Bronchus fibroblast of lung (primary cell): ENCODE measurements at places on chromosomes 5 and 9. TPM values are rescaled to one million over a fixed set of nuclear protein-coding genes. Genes with fewer than 3 reads are reported as not detected.

SLCO4C1 gene
- total RNA-seq, result 0.50 and 0.59 TPM in 2 replicates

SPINK13 gene
- total RNA-seq, result not detected in 2 replicates

SPINK7 gene
- not detected in 2 replicates for total RNA-seq

SMAD5 gene
- 28.6 and 39.5 TPM in 2 replicates for total RNA-seq

NEUROG1 gene
- total RNA-seq, result not detected in 2 replicates

CEL gene
- 0.17 and 0.30 TPM in 2 replicates for total RNA-seq

ANKH gene
- total RNA-seq, result 7.0 and 7.7 TPM in 2 replicates

GPR150 gene
- 0.34 and 0.59 TPM in 2 replicates for total RNA-seq

CLK4 gene
- total RNA-seq, result 3.6 and 5.4 TPM in 2 replicates

MYO10 gene
- total RNA-seq, result 15.6 and 16.8 TPM in 2 replicates

PCDHGA2 gene
- total RNA-seq, result 0.50 and 0.59 TPM in 2 replicates

SLC23A1 gene
- total RNA-seq, result not detected in 2 replicates

FAM163B gene
- not detected in 2 replicates for total RNA-seq

PCDHB6 gene
- total RNA-seq, result not detected in 2 replicates

DCTN3 gene
- 125 and 175 TPM in 2 replicates for total RNA-seq

FGD3 gene
- total RNA-seq, result not detected in 2 replicates

AK8 gene
- total RNA-seq, result 0.34 and 0.59 TPM in 2 replicates

LECT2 gene
- not detected in 2 replicates for total RNA-seq

ADAMTS13 gene
- 0.89 and 1.2 TPM in 2 replicates for total RNA-seq

PARP8 gene
- total RNA-seq, result 3.3 and 3.4 TPM in 2 replicates

OMD gene
- total RNA-seq, result not detected in 2 replicates

ZNF367 gene
- 3.9 and 5.2 TPM in 2 replicates for total RNA-seq

ASS1 gene
- total RNA-seq, result 22.4 and 23.5 TPM in 2 replicates

C9orf153 gene
- total RNA-seq, result not detected in 2 replicates

SH3RF2 gene
- total RNA-seq, result 1.0 and 1.5 TPM in 2 replicates

SPOCK1 gene
- 1.2 and 1.7 TPM in 2 replicates for total RNA-seq

RMND5B gene
- 14.5 and 15.2 TPM in 2 replicates for total RNA-seq

ACTBL2 gene
- total RNA-seq, result 0.15 and 0.34 TPM in 2 replicates

OR1J2 gene
- not detected in 2 replicates for total RNA-seq

PTPRD gene
- total RNA-seq, result 1.3 and 2.2 TPM in 2 replicates

SERF1A gene
- total RNA-seq, result 1.5 and 5.2 TPM in 2 replicates

FAM120AOS gene
- 25.3 and 29.6 TPM in 2 replicates for total RNA-seq

C9orf50 gene
- 0.50 TPM in 1 of 2 replicates, not detected in the other for total RNA-seq

GLRA1 gene
- not detected in 2 replicates for total RNA-seq

PAX5 gene
- not detected in 2 replicates for total RNA-seq

GALNT10 gene
- total RNA-seq, result 17.3 and 18.0 TPM in 2 replicates

CCL19 gene
- total RNA-seq, result not detected in 2 replicates

IFNA14 gene
- not detected in 2 replicates for total RNA-seq

OBP2A gene
- not detected in 2 replicates for total RNA-seq

GCNT1 gene
- total RNA-seq, result 33.9 and 40.9 TPM in 2 replicates

ZFR gene
- 38.8 and 47.9 TPM in 2 replicates for total RNA-seq

SLC34A3 gene
- not detected in 2 replicates for total RNA-seq

C5orf34 gene
- total RNA-seq, result 7.6 and 7.7 TPM in 2 replicates

LRRC70 gene
- 0.17 and 0.30 TPM in 2 replicates for total RNA-seq

FAM114A2 gene
- 17.4 and 21.4 TPM in 2 replicates for total RNA-seq
